ENCODE measurements at places on chromosomes 7 and 10. TPM values are rescaled to one million over a fixed set of nuclear protein-coding genes. Genes with fewer than 3 reads are reported as not detected.

CNPY1 gene
- not detected for total RNA-seq

MOGAT3 gene
- total RNA-seq: not detected

CLDN4 gene
- total RNA-seq: not detected

INMT gene
- total RNA-seq: 5.0 TPM

EFCAB10 gene
- 5.0 TPM for total RNA-seq

ITPRID1 gene
- total RNA-seq: not detected

CFAP46 gene
- total RNA-seq: 4.6 TPM

NACAD gene
- total RNA-seq: 0.39 TPM

ANXA8 gene
- not detected for total RNA-seq

ANKRD1 gene
- total RNA-seq: 0.09 TPM

TDRD1 gene
- not detected for total RNA-seq

NPC1L1 gene
- total RNA-seq: not detected

JAZF1 gene
- 1.3 TPM for total RNA-seq

TUBAL3 gene
- total RNA-seq: not detected

FAM24B gene
- total RNA-seq: not detected

GNGT1 gene
- 0.06 TPM for total RNA-seq

IDI2 gene
- not detected for total RNA-seq

TUBB8 gene
- 1.9 TPM for total RNA-seq

CYP2E1 gene
- total RNA-seq: 0.36 TPM

FEZF1 gene
- 330 TPM for total RNA-seq

LIPN gene
- not detected for total RNA-seq

MYL10 gene
- not detected for total RNA-seq

RAB19 gene
- 1.1 TPM for total RNA-seq

LRRC18 gene
- total RNA-seq: not detected

SSC4D gene
- 0.43 TPM for total RNA-seq

COL28A1 gene
- 0.60 TPM for total RNA-seq

PNLIP gene
- not detected for total RNA-seq

PGAM2 gene
- 11.3 TPM for total RNA-seq

RELN gene
- total RNA-seq: 0.02 TPM

SCIN gene
- total RNA-seq: not detected

CH25H gene
- not detected for total RNA-seq

BBIP1 gene
- total RNA-seq: 58.4 TPM

HABP2 gene
- not detected for total RNA-seq

MCU gene
- total RNA-seq: 54.2 TPM

TRIM50 gene
- total RNA-seq: not detected

OAT gene
- total RNA-seq: 40.8 TPM

C7orf33 gene
- total RNA-seq: not detected

NXPH1 gene
- not detected for total RNA-seq

EVX1 gene
- not detected for total RNA-seq

FGF8 gene
- total RNA-seq: 32.2 TPM

RAPGEF5 gene
- 4.6 TPM for total RNA-seq

All from neural progenitor cell (in vitro differentiated cells).